ENCODE measurements at places on chromosomes 12 and 14.

DNA sequence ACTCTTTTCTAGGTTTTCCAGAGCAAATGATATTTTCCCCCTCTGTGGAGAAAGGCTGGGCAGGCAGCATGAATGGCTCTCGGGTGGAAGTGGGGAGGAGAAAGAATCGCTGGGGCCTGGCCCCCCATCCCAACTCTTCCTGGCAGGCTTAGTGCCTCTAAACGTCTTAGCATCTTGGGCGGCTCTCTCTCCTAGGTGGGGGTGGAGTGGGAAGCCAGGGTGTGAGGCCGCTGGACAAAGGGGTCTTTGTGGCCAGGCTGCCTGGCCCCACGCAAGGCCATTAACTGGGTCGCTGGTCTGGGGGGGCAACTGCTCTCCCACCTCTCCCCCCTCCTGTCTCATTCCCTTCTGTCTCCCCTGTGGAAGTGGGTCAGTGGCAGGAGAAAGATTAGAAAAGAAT is 4.7 kb downstream of the LRP1-AS start:
- DNase-seq: no peak

- DNase-seq: no peak
Observed at GRCh38 chr12:30002677-30003076, 218.9 kb upstream of the TMTC1 start.

DNA sequence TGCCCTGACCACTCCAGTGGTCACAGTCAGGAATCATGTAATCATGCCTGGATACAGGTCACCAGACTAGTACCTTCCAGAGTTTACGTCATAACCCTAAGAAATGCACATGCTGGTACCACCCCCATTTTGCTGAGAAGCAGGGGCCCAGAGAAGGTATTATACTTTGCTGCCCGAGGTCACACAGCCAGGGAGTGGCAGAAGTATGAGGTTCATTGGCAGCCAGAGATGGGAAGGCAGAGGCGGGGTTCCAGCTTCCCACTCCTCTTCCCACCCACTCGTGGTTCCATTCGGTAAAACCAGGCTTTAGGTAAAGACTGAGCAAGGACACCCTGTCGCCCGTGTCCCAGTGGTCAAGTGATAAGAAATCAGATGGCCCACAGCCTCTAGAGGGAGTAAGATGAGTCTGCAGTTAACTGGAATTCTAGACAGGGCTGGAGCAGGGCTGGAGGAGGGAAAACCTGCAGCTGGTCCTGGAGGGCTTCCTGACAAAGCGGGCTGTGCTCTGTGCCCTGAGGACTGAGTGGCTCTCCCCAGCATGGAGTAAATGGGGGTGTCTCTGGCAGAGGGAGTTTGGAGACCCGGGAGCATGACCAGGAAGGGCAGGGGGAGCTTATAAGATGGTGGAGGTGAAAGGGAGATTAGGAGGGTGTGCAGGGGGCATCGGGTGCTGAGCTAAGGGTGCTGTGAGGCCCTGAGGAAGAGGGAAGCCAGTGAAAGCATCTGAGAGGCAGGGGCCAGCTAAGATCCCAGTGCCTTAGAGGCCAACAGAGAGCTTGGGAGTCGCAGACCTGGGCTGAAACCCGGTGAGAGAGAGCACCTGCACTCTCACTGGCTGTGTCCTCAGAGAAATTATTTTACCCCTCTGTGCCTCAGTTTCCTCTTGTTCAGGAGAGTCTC is 5.7 kb downstream of the FAM222A start:
- no peak for DNase-seq

GRCh38 chr12:131122631-131123030 is 168.9 kb downstream of the ADGRD1 start:
- no peak for DNase-seq

DNA sequence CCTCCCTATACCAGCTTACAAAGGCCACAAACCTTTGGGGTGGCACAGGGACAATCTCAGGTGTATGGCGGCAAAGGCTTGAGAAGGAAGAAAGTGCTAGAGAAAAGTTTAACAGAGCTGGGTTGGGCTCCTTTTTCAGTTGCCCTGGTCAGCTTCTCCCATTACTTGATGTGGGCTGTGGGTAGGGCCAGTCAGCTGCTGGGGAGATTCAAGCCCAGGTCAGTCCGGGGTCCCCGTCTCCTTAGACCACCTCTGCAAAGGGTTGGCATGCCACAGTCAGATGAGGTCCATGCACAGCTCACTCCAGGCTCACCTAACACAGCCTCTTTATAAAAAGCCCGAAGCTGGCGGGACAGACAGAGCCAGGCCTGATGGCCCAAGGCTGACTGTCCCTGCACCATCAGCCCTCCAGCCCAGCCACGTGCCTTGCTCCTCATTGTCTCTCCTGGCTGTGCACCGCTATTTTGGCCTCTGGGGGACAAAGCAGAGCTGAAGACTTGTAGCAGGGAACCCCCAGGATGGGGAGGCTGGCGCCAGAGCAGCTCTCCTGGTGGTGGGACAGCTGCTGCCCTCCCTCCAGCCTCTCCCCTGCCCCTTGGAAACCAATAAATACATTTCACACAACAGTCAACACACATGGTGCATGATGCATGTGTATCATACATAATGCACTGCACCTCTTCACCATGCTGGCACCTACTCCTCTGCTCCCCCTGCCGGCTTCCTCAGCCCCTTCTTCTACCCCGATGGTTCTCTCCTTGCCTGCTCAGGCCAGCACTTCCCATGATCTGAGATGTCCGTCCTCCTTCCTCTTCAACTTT is 61.7 kb upstream of the DDX11 start:
- DNase-seq: no peak

- no peak for DNase-seq
Observed at GRCh38 chr14:46661728-46662127, 10.1 kb upstream of the RPL10L start.

DNA sequence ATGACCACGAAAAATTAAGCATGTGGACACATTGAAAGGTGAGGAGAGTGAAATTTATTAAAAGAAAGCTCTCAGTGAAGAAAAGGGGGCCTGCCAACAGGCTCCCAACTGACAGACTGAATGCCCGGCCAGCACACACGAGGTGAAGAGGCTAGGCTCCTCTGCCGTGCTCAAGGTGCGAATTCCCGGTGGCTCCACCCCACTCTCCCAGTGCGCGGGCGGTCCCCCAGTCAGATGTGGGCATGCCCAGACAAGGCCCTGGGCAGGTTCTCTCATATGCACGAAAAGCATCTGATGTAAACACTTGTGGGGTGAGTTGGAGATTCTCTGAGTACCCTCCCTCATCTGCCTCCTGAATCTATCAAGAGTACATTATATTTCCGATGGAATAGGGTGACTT is 48.5 kb upstream of the OSBPL8 start:
- DNase-seq: no peak

GRCh38 chr14:58216544-58216943 is 16.6 kb downstream of the ACTR10 start:
- DNase-seq: no peak

GRCh38 chr12:113135178-113136127 is at the start of gene RASAL1:
RASAL1 (minus strand) TSS chr12:113135761; CDS start chr12:113135462, 299 bp downstream.
- DNase-seq: no peak
